Temporal lobe (tissue), 4 donors: ENCODE measurements at places on chromosomes 13 and 19. TPM values are rescaled to one million over a fixed set of nuclear protein-coding genes. Genes with fewer than 3 reads are reported as not detected.

Gene ZNF132
- total RNA-seq = 7.1 TPM

Gene FXYD7
- 10.1 TPM for total RNA-seq

Gene ZNF600
- 0.74 TPM for total RNA-seq

Gene LIM2
- not detected for total RNA-seq

Gene POU2F2
- total RNA-seq = 4.9 TPM

Gene SACS
- 182 TPM for total RNA-seq

Gene MISP3
- 1.7 TPM for total RNA-seq

Gene RGL3
- total RNA-seq = 0.25 TPM
